ENCODE measurements at places on chromosomes 1 and 21.

DNA sequence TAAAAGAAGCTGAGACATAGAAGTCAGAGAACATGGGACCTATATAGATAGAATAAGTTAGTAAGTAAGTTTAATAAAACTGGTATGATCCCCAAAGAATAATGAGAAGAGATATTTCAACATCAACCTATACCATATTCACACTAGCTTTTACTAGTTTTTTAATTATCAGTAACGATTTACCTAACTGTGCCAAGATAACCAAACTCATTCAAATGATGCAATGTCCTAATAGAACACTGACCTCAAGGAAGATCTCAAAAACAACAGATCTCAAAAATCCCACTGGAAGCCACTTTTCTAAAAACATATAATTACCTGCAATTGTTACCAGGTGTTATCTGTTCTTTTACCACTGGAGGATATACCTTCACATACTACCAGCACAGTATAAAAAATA is 38.7 kb downstream of the ANKRD13C start:
- no peak for DNase-seq

- DNase-seq, result no peak
Observed at GRCh38 chr1:248596615-248597014, 885 bp downstream of the OR2T10 start.

- no peak for DNase-seq
Observed at GRCh38 chr21:14318578-14318977, 64.4 kb downstream of the HSPA13 start.

- no peak for DNase-seq
Observed at GRCh38 chr1:167297222-167298214, 76.8 kb downstream of the POU2F1 start.

- no peak for DNase-seq
Observed at GRCh38 chr1:36092798-36093185, 4.1 kb downstream of the ADPRS start.
